ENCODE measurements at places on chromosomes 13 and 19.

DNA sequence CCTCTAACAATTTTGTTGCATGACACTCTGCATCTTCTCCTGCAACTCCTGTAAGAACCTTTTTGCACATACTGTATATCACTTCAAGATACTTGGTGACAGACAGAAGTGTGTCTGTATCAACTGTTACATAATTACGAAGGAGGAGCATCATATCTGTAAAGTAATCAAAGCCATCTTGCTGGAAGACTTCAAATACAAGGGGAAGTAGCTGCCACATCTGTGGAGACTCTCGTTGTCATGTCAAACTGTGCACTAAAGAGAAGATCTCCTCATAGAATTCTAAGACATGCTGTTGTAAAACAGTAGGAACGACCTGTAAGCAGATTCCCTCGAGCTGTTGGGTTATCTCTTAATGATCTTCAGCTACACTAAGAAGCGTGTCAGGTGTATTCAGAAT is 38.0 kb upstream of the SPATA13 start:
- DNase-seq = no peak

DNA sequence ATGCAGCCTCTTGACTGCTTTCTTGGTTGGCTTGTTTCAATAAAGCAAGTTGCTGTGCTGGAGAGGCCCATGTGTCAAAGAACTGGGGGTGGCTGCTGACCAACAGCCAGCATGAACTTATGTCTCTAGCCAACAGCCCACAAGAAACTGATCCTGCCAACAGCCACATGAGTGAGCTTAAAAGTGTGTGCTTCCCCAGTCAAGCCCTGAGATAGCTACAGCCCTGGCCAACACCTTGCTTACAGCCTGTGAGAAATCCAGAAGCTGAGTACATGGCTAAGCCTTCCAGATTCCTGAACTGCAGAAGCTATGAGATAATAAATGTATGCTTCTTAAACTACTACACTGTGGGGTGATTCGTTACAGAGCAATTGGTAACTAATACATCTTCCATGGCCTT is 38.9 kb upstream of the IPO5 start:
- no peak for DNase-seq

- DNase-seq = no peak
Observed at GRCh38 chr13:101575581-101575980, 123.1 kb downstream of the ITGBL1 start.

- no peak for DNase-seq
Observed at GRCh38 chr13:98798849-98799645, 46.6 kb upstream of the SLC15A1 start.

- DNase-seq = no peak
Observed at GRCh38 chr19:4692251-4693077, 22.3 kb upstream of the MYDGF start.

- peak; percentile 33 for DNase-seq
Observed at GRCh38 chr13:23748109-23748990, 140.8 kb downstream of the MIPEP start.

DNA sequence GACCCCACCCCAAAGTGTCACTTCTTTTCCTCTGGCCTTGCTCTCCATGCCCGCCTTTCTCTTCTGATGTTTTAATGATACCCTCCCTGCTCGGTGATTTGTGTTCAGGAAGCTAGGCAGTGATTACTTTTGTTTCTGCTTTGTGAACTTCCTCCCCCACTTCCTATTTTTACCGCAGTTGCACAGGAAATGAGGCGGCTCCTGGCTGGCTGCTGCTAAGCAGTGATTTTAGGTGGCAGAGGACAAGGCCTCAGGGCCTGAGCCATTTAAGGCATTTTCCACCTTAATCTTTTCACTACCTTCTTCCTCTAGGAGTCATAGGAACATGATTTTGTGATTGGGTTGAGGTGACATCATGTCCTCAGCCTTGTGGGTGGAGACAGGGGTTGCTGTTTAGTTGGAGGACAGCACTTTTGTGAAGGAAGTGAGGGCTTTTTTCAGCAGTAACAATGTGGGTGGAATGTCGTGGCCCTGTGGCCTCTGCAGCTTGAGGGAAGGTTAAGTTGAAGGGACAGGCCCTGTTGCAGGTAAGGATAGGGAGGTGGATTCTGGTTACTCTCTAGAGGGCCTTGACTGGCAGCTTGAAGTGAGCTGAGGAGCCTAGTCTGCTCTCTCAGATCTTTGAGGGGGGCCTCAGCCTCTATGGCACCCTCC is 15.7 kb downstream of the GARRE1 start:
- DNase-seq = no peak

DNA sequence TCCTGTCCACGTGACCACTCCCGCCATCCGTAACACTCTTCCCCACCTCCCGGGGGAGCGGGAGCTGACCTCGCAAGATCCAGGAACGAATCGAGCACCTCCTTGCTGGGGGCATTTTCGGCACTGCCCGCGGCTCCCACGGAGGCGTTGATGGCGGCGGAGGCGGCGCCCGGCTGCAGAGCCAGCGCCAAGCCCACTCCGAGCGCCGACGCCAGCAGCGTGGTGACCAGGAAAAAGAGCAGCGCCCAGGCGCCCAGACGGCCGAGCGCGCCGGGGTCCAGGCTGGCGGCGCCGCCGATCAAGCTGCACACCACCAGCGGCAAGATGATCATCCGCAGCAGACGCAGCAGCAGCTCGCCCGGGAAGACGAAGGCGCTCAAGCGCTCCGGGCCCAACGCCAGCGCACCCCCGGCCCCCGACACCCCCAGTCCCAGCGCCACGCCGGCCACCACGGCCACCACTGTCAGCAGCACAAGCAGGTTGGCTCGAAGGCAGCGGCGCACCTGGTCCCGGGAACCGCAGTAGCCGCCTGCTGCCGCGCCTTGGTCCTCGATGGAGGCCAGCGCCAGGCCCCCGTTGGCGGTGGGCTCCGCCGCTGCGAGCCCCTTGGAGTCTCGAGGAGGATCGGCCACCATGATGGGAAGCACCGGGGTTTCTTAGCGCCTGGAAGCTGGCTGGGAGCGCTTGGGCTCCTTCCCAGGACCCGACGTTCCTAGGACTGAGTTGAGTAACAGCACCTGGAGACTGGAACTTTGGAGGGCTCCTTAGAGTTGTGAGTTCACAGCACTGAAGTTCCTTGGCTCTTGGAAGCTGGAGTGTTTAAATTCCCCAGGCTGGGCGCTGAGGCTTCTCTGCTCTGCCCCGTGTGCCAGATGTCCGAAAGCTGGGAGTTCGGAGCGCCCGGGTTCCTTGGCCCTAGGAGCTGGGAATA is 798 bp downstream of the SLC1A5 start:
- DNase-seq = no peak

GRCh38 chr13:105805892-105806627 is 729.4 kb downstream of the EFNB2 start:
- DNase-seq = no peak

- DNase-seq = no peak
Observed at GRCh38 chr19:45767410-45767880, 1.6 kb downstream of the SIX5 start.

- no peak for DNase-seq
Observed at GRCh38 chr13:113404723-113405471, 41.0 kb upstream of the GRTP1 start.

DNA sequence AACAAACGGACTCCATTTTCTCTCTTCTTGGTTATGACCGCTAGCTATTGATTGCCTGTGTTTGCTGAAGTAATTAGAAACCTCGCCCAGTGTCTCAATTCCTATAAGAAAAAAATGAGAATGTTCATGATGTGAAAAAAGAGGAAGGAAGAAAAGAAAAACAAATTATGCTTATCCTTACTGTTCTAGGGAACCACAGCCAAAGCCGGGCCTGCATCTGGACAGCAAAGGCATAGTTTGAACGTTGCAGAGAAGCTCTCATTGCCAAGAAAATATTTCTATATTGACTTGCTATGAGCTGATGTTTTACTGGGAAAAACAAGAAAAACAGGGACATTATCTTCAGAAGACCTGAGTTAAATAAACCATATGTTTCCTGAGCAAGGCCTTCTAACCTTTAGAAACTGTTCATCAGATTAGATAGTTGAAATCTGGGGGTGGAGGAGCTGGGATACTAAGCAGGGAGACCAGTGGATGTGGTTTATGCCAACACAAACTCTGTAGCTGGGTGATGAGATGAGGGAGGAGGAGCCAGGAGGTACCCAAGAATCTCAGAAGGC is 55.0 kb downstream of the EFNB2 start:
- DNase-seq = no peak

DNA sequence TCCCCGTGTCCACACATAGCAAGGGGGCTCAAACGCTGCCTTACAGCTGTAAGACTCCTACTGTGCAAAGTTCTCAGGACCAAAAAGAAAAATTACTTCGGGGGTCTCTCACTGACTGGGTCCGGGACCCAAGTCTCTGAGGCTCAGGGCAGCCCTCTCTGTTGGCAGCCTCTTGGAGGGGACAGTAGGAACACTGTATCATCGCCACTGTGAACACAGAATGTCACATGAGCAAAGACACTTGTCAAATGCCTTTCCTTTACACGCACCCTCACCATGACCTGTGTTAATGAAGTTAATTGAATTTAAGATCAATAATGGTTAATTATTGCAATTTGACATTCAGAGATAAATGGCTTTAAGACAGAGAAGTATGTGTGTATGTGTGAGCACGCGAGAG is 49.6 kb downstream of the TSHZ3 start:
- DNase-seq = no peak

DNA sequence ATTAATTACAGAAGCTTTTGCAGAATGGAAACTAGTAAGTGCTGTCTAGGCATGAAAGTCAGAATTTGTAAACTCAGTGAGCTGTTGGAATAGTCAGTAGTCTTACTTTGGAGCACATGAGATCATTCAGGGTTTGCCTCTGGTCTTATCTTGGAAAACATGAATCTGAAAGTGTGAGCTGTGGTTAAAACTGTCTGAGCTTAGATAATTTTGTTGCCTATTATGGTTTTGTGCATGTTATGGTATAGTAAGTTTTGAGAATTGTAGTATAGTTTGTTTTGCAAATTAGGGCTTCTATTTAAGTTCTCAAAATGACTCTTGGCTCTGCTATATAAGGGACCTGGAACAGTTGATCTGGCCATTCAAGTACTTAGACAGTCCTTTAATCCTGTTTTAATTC is 53.7 kb upstream of the TRPC4 start:
- no peak for DNase-seq

- DNase-seq = no peak
Observed at GRCh38 chr19:39913682-39914333, 20.6 kb downstream of the FCGBP start.

DNA sequence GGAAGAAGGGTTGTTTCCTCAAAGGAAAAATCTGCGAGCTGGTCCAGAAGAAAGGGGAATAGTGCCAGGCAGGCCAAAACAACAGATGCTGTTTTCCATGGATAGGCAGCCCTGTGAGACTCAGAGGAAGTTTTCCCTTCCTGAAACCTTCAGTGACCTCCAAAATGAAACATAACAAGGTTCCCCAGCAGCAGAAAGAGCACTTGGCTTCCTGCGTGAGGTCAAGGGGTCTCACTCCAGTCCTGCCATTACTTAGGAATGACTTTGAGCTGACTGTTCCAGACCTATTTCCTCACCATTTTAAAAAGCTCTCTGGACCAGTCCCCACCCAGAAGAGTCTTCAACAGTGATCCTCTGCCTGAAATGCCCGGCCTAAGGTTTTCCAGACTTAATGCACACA is 104.6 kb upstream of the IPO5 start:
- DNase-seq = no peak

DNA sequence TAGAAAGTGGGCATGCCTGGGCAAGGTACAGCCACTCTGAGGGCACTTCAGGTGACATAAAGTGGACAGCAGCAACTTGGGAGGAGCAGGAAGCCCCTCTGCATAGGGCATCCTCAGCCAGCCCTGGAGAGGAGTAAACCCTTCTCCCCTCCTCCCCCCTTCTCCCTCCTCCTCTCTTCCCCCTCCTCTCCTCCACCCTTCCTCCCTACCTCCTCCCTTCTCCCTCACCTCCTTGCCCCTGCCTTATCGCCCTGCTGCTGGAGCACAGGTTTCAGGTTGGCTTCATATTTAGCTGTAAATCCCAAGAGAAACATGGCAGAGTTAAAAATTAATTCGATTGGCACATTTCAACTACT is 30.5 kb upstream of the ATP12A start:
- no peak for DNase-seq

DNA sequence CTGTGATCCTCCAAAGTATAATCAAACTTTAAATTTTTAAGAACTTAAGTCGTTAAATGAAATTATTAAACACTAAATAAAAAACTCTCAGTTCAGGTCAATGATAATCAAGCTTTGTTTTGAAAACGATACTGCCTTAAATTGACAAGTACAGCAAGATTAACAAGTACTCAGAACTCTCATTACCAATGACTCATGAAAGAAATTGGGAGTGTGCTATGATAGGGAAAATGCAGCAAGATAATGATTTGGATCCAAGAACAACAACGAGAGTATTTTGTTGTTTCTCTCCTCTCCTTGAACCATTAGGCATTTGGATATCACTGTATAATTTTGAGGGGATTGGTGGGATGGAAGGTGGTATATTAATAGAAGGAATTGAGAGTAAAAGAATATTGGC is 10.2 kb downstream of the N4BP2L2 start:
- DNase-seq = no peak

GRCh38 chr13:22960827-22961226 is 220.0 kb upstream of the SGCG start:
- no peak for DNase-seq

DNA sequence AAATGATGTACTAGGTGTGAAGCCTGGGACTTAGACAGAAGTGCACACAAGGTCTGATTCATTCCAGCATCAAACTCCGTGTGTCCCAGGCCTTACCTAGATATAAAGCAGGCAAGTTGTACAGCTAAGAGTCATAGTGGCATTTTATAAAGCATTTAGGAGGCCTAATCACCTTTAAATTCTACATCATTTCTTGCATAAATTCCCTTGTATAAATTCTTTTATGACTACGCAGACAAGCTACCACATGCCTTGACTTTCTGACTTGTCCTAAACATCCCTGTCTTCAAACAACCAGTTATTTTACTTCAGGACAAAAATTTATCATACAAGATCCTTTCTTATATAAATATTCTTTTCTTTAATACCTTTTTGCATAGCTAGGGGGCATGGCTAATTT is 22.5 kb downstream of the TMEM255B start:
- DNase-seq = no peak

GRCh38 chr13:86900906-86901305 is 770.3 kb upstream of the SLITRK5 start:
- DNase-seq = no peak

DNA sequence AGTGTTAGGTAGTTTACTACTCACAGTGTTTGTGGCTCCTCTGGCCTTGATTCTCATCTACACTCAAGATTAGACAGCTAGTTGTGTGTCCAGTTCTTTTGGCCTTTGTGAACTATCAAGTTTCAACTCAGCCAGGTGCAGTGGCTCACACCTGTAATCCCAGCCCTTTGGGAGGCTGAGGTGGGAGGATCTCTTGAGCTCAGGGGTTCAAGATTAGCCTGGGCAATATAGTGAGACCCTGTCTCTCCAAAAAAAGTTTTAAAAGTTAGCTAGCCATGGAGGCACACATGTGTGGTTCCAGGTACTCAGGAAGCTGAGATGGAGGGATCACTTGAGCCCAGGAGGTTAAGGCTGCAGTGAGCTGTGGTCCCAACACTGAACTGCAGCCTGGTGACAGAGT is 16.1 kb downstream of the ZNF226 start:
- DNase-seq = no peak

GRCh38 chr19:29810504-29810871 is 1.3 kb upstream of the CCNE1 start:
- no peak for DNase-seq

Data from iPS DF 6.9 (cell line).